ENCODE measurements at places on chromosomes 13 and 19. TPM values are rescaled to one million over a fixed set of nuclear protein-coding genes. Genes with fewer than 3 reads are reported as not detected.

GRCh38 chr13:98992355-98992754, 14.5 kb upstream of the DOCK9 start:
- no peak for DNase-seq

DNA sequence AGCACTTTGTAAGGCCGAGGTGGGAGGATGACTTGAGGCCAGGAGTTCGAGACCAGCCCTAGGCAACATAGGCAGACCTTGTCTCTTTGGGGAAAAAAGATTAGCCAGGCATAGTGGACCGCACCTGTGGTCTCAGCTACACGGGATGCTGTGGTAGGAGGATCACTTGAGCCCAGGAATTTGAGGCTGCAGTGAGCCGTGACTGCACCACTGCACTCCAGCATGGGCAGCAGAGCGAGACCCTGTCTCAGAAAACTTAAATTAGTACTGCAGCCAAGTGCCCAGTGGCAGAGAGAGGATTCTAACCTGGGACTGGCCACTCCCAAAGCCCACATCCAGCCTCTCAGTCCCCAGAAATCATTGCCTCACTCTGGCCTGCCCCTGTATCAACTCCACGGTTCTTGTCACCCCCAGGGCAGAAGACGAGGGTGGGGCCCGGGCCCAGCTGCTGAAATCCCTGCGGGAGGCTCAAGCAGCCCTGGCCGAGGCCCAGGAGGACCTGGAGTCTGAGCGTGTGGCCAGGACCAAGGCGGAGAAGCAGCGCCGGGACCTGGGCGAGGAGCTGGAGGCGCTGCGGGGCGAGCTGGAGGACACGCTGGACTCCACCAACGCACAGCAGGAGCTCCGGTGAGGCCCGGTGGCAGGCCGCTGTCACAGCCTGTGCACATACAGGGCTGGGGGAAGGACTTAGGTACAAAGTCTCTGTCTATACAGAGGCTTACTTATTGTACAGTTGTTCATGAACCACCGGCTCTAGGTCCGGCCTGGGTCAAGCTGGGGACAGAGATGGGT, 53.4 kb downstream of the KCNC3 start:
- DNase-seq, result peak; percentile 55

DNA sequence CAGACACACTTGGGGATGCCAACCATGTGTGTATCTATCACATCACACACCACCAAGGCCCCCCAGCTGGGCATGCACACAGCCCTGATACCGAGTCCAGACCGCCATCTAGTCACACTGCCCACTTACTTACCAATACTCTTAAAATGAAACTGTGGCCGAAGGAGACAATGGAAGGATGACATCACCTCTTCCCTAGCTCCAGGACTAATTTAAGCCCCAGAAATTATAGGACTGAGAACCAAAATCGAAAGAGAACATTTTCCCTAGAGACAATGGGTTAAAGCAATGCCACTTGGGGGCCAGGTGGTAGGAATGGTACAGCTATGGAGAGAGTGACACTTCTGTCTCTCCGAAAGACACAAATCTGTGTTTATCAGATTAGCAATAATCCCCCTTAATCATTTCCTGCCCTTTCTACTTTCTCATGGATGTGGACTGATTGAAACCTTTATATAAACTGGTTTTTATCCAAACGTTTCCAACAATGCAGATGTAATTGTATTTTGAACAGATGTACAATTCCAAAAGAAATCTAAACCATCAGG, 663 bp upstream of the GGACT start:
- DNase-seq, result no peak

DNA sequence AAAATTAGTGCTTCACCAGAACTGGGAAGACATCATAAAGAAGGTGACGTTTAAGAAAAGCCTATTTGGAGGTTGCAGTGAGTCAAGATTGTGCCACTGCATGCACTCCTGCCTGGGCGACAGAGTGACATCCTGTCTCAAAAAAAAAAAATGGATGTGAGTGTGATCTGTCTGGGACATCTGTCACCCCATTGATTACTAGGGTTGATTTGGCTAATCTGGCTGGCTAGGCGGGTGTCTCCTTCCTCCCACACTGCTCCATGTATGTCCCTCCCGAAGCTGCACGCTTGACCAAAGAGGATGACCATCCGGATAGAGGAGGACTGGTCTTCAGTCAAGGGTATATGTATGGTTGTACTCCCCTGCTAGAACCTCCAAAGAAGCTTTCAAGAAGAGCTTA, 2.6 kb downstream of the GTF2F2 start:
- DNase-seq, result no peak

DNA sequence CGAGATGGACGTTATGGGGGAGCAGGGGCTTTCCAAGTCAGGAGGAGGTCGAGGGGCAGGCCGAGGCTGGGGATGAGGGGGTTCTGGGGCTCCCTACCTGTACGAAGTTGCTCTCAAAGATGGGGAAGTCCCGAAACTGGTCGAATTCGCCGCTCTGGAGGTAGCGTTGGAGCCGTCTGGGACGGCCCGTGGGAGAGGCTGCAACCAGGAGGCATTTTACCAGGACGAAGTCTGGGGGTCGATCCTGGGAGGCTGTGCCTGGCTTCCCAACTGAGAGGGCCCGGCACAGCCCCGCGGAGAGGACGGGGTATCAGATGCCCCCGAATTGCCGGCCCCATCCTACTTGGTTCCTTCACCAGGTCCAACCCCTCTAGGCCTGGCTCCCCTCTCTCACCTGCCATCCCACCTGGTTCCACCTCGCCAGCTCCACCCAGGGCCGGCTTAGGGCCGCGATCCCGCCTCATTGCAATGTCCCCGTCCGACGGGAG, 527 bp upstream of the EMC10 start:
- DNase-seq, result no peak

DNA sequence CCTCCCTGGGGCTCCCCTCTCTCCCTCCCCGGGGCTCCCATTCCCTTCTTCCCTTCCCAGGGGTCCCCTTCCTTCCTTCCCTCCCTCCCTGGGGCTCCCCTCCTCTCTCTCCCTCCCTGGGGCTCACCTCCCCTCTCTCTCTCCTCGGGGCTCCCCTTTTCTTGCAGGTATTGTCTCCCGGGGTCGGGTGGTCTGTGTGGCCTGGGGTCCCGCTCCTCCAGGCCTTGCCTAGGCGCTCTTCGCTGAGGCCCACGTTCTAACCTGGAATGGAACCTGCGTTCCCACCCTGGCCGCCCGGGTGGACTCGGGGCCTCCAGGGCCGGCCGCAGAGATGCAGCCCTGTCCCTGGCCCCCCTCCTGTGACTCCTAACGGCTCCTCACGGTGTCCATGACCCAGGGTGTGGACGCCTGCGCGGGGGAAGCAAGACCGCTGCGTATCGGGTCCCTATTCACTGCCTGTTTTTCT, 940 bp upstream of the DCUN1D2 start:
- DNase-seq, result peak; percentile 82

- DNase-seq, result no peak
Measured at GRCh38 chr19:39937094-39937720, 2.8 kb upstream of the FCGBP start.

GRCh38 chr19:46428239-46429135, at the start of gene PNMA8C:
Gene PNMA8C, minus strand, starts transcription at chr19:46428936. Its CDS starts 577 bp downstream, at chr19:46428359.
- DNase-seq, result peak; percentile 92

DNA sequence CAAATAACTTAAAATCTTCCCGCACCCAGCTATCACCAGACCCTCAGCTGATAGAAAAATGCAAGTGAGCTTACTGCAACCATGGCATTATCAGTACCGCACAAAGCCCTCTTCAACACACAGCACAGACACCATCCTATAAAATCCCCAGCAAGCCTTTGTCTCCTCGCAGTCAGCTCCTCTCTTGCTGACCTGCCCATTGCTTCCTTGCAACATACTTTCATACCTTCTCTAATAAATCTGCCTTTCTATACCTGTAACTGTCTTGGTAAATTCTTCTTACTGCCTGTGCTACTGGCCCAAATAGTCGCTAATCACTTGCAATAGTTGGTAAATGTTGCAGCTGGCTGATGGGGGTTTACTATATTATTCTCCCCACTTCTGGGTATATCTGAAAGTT, 43.3 kb upstream of the FARP1 start:
- no peak for DNase-seq

- peak; percentile 90 for DNase-seq
Measured at GRCh38 chr19:42184401-42184861, 33.0 kb downstream of the DEDD2 start.

GRCh38 chr13:52884429-52885010, 36.1 kb upstream of the PCDH8 start:
- no peak for DNase-seq

DNA sequence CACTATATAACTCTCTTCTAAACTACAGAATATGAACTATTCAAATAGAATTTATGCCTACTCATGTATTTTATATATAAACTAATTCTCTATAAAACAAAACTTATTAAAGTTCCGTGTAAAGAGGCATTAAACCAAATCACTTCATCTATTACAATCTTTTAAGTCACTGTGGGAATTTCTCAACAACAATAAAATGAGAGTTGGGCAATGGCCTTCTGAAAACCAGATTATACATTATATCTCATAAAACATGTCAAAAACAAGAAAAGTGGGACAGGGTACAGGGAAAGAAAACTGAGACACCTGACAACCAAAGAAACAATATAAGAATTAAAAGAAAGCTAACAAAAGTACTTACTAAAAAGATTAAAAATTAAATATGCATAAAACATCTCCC, 145.2 kb downstream of the DIAPH3 start:
- no peak for DNase-seq

DNA sequence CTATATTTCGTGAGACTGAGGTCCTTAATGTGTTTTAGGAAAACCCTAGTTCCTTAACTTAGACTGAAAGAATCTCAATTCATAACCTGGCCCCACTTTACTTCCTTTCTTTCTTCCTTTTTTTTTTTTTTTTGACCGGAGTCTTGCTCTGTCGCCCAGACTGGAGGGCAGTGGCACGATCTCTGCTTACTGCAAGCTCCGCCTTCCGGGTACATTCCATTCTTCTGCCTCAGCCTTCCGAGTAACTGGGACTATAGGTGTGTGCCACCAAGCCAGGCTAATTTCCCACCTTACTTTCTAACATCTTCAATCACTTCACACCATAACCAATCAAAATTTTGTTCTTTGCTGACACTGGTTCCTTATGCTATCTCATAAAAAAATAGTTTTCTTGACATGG, 2097.0 kb downstream of the PCDH9 start:
- DNase-seq, result no peak

DNA sequence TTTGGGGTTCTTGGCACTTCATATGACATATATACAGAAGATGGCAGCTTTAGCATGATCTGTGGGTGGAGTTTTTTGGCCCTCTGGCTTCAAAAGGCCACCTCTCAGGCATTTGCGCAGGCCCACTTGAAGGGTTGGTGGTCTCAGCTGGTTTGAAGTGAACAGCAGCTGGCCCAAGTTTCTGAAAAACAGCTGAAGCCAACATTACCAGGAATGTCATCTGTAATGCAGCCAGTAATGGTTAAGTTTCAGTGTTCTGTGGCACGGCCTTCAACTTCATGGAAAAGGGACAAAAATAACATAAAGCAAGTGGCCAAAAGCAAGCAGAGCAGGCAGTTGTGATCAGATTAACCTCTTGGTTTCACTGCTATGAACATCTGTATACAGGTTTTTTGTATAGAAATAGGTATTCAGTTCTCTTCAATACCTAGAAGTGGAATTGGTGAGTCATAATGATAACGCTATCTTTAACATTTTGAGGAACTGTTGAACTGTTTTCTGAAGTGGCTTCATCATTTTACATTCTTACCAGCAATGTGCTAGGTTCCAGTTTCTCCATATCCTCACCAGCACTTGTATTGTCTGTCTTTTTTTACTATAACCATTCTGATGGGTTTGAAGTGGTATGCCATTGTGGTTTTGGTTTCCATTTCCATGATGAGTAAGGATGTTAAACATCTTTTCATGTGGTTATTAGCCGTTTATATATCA, 245.4 kb downstream of the SHISA2 start:
- DNase-seq, result no peak

DNA sequence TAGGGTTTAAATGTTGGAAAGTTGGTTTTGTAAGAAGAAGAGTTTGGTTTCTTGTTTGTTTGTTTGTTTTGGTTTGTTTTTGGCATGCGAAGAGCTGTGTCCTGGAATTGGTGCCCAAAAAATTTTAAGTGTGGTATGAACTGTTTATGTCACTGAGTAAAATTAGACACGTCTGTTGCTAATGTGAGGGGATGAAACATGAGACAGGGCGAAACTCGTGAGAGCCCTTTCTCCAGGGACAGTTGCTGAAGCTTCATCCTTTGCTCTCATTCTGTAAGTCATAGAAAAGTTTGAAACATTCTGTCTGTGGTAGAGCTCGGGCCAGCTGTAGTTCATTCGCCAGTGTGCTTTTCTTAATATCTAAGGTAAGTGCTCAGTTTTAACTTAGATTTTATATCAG, at the start of gene SGCG:
TSS of gene SGCG (plus strand) at position 269 of the 400 bp plus-strand sequence. CDS start 22,716 bp downstream, outside the sequence.
- no peak for DNase-seq

Gene SPC24
- 67.0 TPM for total RNA-seq

Gene TRPC4
- 3.8 TPM for total RNA-seq

Gene CPT1C
- total RNA-seq, result 25.8 TPM

Gene PINLYP
- total RNA-seq, result 4.9 TPM

Gene CGB2
- total RNA-seq, result not detected

Gene KL
- total RNA-seq, result not detected

Gene SYNGR4
- total RNA-seq, result not detected

Gene C19orf38
- total RNA-seq, result 0.59 TPM

Data from H7 (cell line).